ENCODE measurements at places on chromosomes 1 and 21.

- DNase-seq, result no peak
Observed at GRCh38 chr1:154553056-154554030, 5.1 kb downstream of the UBE2Q1 start.

DNA sequence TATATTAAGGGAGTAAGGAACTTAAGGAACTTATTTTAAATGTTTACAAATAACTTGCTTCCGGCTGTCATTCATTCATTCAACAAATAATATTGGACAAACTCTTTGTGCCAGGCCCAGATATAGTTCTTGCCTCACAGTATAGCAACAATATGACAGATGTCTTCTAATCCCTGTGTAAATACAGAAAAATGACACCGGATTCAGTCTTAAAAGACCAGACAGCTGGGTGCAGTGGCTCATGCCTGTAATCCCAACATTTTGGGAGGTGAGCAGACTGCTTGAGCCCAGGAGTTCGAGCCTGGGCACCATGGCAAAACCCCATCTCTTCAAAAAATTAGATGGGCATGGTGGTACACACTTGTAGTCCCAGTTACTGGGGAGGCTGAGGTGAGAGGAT is 23.7 kb downstream of the EIF2B3 start:
- DNase-seq, result no peak

DNA sequence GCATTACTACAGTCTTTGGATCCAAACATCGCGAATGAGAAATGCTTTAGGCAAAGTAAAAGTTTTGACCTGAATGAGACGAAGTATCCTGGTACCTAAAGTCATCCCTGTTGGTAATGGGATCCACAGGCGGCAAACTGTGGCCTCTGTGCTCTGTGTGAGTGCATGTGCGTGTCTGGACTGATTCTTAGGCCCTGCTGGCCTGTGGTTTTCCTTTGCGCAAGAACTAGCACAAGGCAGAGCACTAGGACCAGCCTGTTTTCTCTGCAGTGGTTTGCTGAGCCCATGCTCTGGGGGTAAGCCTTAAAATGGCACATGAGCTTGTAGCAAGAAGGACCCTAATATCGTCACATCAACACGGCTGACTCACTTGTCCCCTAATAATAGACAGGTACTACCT is 251.2 kb downstream of the DSCAM start:
- DNase-seq, result no peak

- DNase-seq, result no peak
Observed at GRCh38 chr1:165624441-165624840, 6.6 kb upstream of the MGST3 start.

- no peak for DNase-seq
Observed at GRCh38 chr1:231420959-231421545, 1.0 kb downstream of the EGLN1 start.

- no peak for DNase-seq
Observed at GRCh38 chr1:40151457-40152079, 9.6 kb upstream of the RLF start.

DNA sequence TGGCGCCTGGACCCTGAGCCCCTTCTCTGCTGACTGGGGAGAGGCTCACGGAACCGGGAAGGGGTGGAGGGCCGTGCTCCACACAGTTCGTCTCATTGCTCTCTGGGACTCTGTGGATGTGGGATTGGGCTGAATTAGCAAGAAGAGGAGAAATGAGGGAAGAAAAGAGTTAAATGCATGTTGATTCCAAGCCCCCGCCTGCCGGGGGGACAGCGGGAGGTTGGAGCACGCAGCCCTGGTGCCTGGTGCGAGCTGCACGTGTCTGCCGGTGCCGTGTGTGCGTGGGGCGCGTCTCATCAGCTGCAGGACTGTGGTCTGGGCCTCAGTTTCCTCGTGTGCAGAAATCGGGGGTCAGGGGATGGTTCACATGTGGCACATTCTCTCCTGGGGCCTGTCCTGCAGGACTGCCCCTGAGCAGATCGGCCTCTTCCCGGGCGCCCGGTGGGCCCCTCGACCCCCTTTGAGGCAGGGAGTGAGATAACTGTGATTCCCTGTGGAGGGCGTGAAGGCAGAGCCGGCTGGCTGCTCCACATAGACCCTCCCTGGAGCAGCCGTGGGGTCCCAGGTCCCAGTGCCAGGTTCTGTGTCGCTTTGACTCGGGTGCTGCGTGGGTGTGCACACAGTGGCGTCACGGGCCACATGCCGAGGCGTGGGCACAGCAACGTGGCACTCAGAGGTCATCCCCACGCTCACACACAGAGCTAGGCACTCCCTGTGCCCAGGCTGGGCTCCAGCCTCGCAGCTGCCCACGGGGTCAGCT is 11.4 kb downstream of the SAMD11 start:
- DNase-seq, result no peak

DNA sequence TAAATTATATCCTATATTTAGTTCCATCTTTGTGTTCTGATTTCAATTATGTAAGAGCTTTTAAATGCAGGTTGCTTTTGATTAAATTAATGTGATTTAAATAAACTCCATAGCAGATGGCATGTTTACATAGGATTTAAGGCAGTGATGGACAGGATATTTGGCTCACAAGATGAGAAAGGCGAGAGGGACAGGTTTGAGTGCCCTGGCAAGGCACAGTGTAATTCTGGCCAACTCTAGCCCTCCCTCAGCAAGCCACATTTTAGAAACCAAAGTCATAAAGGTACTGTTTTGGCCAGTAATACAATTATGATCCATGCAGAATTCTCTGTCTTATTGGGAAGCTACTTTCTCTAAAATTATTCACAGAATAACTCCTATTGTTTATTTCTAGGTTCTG is 50.6 kb upstream of the C1orf146 start:
- no peak for DNase-seq

DNA sequence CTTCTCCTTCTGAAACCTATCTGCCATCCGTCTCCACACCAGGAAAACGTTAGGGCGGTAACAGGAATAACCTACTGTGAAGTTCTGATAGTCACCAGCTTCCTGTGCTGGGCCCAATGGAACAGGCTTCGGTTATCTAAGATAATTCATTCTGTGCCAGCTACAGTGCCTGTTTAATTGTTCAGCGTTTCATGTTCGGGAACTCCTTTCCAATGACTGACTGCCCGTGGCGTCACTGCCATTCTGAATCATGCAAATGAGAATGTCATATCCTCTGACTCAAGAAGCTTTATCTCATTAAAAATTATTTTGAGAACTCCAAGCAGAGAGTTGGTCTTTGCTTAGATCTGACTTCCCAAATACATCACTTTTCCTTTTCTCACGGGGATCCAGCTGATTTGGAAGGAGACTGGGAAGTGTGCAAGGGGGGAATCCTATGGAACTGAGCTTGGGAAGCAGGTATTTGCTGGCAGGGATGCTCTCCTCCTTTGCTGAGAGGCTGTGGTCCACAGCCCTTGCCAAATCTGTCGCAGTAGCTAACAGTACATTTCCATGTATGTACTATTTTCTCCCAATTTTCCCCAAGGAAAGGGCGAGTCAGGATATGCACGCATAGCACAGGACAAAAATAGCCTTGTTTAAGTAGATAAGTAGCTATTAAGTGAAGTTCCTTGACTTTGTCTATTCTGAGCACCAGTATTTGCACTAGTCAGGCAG is 358.7 kb downstream of the LTN1 start:
- peak; percentile 34 for DNase-seq

DNA sequence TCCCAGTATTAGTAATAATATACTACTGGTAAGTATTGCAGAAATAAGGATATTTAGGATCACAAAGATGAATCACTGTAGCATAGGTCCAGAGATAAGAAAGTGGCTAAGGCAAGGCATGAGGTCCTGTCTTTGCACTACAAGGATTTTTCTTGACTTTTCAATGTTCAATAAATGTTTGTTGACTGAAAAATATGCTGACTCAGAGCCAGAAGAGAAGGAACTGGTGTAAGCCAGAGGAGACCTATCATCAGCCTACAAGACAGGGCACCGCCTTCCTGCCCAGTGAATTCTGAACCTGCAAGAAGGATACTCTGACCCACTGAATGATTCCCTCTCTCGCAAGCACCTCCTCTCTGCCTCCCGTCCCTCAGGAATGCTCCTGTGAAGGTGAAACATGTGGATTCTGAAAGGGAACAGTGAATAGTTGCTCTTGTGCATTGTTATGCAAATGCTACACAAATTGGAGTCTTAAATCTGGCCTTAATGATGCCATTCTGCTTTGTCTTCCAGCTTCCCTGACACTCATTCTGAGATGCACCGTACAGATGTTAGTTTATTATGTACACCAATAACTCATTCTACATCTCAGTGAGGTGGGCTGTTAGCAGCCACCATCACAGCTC is 540.0 kb downstream of the OMA1 start:
- no peak for DNase-seq

GRCh38 chr1:225919906-225920305 is 4.1 kb downstream of the PYCR2 start:
- peak; percentile 44 for DNase-seq

GRCh38 chr1:174225499-174226204 is 66.3 kb downstream of the RABGAP1L start:
- DNase-seq, result no peak

- DNase-seq, result no peak
Observed at GRCh38 chr1:229526695-229527094, 18.6 kb upstream of the NUP133 start.

GRCh38 chr1:234988536-234988935 is 140.1 kb downstream of the TOMM20 start:
- DNase-seq, result no peak

All from fibroblast of skin of left quadriceps (primary cell).